ENCODE measurements at places on chromosomes 1 and 21.

DNA sequence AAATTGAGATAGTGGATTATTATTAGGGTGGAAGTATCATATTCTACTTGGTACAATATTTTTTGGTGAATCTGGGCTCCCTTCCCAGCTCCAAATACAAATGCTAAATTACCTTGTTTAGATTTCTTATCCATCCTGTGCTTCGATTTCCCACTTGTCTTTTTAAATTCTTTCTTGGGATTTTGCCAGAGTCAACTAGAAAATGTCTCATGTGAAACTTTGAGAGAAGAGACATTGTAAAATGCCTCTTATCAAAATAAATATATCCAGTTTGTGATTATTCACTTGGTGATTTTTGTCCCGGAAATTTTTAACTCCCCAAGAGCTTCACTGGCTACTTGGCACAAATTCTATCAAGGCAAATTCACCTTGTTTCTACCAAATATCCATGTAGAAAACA lies 202.0 kb downstream of the FMN2 start:
- no peak for DNase-seq

GRCh38 chr21:28283641-28284490 lies 708.8 kb downstream of the LTN1 start:
- DNase-seq = no peak

- DNase-seq = no peak
Measured at GRCh38 chr1:223776075-223776814, 63.9 kb downstream of the CAPN2 start.

- no peak for DNase-seq
Measured at GRCh38 chr1:29094433-29094832, 29.3 kb downstream of the TMEM200B start.

- DNase-seq = no peak
Measured at GRCh38 chr21:36080386-36080785, 10.6 kb downstream of the CBR1 start.

DNA sequence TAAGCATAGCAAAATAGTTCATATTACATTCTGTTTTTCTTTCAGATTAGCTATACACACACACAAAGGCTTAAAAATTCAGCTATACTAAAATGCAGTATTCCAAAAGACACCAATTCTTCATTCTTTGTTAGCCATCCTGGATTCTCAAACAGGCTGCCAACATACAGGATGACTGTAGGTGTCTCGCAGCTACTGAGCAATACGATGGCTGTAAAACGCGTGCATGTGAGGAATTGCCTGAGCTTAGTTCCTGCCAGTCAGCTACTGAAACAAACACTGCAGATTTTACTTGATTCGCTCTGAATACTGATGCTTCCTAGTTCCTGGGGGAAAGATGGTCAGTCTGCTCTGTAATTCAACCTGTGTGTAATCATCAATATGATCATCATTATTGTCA lies 24.7 kb upstream of the HMGN1 start:
- no peak for DNase-seq

Measured in CMK (cell line).